ENCODE measurements at places on chromosomes 6 and 20. TPM values are rescaled to one million over a fixed set of nuclear protein-coding genes. Genes with fewer than 3 reads are reported as not detected.

- DNase-seq: no peak
- H3K27me3 ChIP-seq: no peaks in the 10 kb centered on the region
- H3K4me3 ChIP-seq: no peak overlapping the region
- no peaks in the 10 kb centered on the region for H3K36me3 ChIP-seq
- H3K27ac ChIP-seq: no peak overlapping the region
Measured at GRCh38 chr20:54000914-54001313, 69.5 kb downstream of the BCAS1 start.

GRCh38 chr20:536426-537010 lies 7.1 kb downstream of the CSNK2A1 start:
- H3K36me3 ChIP-seq: no peaks in the 10 kb centered on the region
- H3K4me3 ChIP-seq: no peak overlapping the region
- no peak for DNase-seq
- peaks cover 61% of the 10 kb centered on the region for H3K4me1 ChIP-seq
- H3K27ac ChIP-seq: no peak overlapping the region
- H3K27me3 ChIP-seq: no peaks in the 10 kb centered on the region

DNA sequence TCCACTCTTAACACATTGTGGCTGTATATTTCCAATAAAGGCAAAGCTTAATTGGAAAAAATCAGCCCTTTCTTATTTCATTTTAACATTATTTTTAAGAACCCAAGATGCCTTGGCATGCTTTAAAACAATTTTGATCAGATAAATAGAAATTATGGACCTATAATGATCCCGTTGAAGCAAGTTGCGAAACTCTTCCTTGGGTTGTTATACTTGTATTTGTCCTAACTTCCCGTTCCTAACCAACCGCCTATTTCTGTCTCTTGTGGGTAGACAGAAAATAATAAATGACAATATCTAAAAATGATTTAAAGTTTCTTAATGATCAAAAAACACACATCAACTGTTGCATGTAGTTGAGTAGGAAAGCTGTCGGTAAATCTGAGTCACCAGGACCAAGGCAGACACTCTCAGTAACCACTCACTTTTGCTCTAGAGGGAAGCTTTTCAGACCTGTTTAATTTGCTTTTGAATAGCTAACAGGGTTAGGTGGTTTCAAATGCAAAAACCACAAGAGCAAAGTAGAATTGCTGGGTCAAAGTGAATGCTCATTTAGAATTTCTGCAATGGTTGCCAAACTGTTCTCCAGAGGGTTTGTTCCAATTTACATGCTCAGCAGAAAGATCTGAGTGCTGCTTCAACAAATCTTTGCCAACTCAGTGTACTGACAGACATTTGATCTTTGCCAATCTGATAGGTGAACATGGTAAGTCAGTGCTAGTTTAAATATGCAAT lies 34.2 kb upstream of the KCNK5 start:
- no peak for DNase-seq
- H3K27ac ChIP-seq: no peak overlapping the region
- H3K27me3 ChIP-seq: no peaks in the 10 kb centered on the region
- H3K4me3 ChIP-seq: no peak overlapping the region
- no peaks in the 10 kb centered on the region for H3K36me3 ChIP-seq

GRCh38 chr6:101490857-101491256 lies 97.3 kb downstream of the GRIK2 start:
- no peak overlapping the region for H3K27ac ChIP-seq
- H3K27me3 ChIP-seq: no peaks in the 10 kb centered on the region
- no peaks in the 10 kb centered on the region for H3K36me3 ChIP-seq
- H3K4me1 ChIP-seq: no peaks in the 10 kb centered on the region

GRCh38 chr6:136994782-136995181 lies 50.0 kb downstream of the IL20RA start:
- no peak overlapping the region for H3K27ac ChIP-seq
- no peaks in the 10 kb centered on the region for H3K36me3 ChIP-seq
- no peak overlapping the region for H3K4me3 ChIP-seq
- H3K4me1 ChIP-seq: no peaks in the 10 kb centered on the region
- DNase-seq: no peak

- H3K4me3 ChIP-seq: no peak overlapping the region
- no peaks in the 10 kb centered on the region for H3K36me3 ChIP-seq
- DNase-seq: no peak
Measured at GRCh38 chr6:136123468-136123867, 126.6 kb downstream of the MTFR2 start.

The TRIM26 gene
- total RNA-seq: 42.7 TPM

Measured in sigmoid colon (tissue), 7 donors.